NCI-H1436 (cell line): ENCODE measurements at places on chromosomes 4 and X.

GRCh38 chr4:1882850-1883271 is 11.7 kb downstream of the NSD2 start:
- no peak for DNase-seq

DNA sequence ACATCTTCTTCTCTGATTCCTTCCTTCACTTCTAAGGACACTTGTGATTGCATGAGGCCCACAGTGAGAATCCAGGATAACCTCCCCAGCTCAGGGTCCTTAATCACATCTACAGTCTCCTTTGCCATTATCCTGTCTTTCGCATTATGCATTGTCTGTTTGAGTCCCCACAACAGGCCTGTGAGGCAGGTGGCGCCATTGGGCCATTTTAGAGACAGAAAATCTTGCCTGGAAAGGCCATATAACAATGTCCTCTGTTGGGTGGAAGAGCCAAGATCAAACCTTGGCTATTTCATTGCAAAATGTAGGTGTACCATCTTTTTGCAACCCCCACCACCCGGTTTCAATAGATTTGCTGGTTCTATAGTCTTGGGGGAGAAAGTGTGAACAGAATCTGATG is 11.8 kb upstream of the DCUN1D4 start:
- DNase-seq = peak; percentile 35

DNA sequence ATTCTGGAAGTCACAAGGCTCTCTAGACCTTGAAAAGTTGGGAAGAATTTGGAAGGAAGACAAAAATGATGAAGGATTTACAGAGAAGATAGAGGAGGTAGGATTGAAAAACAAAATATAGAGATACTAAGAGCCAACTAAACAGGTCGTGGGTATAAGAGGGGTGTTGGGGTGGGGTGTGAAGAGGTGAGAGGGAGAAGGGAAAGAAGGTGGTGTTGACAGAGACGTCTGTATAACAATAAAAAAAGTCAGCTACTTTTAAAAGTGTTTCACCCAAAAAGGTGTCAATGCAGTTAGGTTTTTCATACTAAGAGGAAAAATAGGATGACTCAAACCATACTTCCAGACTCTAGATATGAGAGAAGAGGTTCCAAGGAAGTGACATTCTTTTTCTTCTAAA is 33.0 kb upstream of the MAP3K15 start:
- no peak for DNase-seq

DNA sequence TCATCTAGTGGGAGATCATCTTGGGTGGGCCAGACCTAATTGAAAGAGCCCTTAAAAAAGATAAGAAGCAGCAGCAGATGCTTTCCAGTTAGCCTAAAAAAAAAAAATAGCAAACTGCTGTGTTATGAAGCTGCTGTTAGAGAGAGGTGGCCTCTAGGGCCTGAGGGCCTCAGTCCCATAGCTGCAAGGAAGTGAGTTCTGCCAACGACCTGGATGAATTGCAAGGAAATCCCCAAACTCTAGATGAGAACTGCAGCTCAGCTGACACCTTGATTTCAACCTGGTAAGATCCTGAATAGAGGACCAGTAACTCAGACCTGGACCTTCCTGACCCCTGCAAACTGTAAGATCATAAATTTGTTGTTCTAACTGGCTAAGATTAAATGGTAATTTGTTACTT is 275.2 kb downstream of the TENM3 start:
- no peak for DNase-seq
